ENCODE measurements at places on chromosomes 3 and 15. TPM values are rescaled to one million over a fixed set of nuclear protein-coding genes. Genes with fewer than 3 reads are reported as not detected.

The MELTF gene
- total RNA-seq: 3.0 TPM

DNA sequence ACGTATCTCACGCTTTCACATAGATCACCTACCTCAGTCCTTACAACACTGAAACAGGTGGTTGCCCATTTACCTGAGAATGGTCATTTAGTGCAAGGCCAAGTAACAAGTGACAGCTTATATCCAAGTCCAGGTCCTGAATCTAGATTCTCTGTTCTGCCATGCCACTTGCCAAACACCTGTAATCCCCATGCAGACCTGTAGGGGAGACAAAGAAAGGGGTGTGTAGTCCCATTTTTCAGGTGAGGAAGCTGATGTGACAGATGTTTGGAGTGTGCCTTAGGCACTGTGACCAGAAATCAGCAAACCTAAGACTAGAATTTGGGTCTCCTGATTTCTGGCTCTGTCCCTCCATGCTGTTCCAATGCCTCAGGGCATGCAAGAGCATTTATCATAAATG, 12.7 kb downstream of the ZNF35 start:
- no peaks in the 10 kb centered on the region for H3K4me1 ChIP-seq
- no peak overlapping the region for H3K4me3 ChIP-seq
- H3K27me3 ChIP-seq: no peaks in the 10 kb centered on the region
- peaks cover 27% of the 10 kb centered on the region for H3K36me3 ChIP-seq

- H3K4me1 ChIP-seq: peaks cover 7% of the 10 kb centered on the region
- DNase-seq: no peak
- H3K27me3 ChIP-seq: no peaks in the 10 kb centered on the region
- H3K27ac ChIP-seq: no peak overlapping the region
- H3K36me3 ChIP-seq: no peaks in the 10 kb centered on the region
Measured at GRCh38 chr3:131072845-131073244, 46.2 kb downstream of the NEK11 start.

- no peak overlapping the region for H3K27ac ChIP-seq
- H3K4me3 ChIP-seq: no peak overlapping the region
- no peaks in the 10 kb centered on the region for H3K4me1 ChIP-seq
- no peaks in the 10 kb centered on the region for H3K27me3 ChIP-seq
- no peak for DNase-seq
Measured at GRCh38 chr3:194565597-194566190, 67.5 kb downstream of the TMEM44 start.

DNA sequence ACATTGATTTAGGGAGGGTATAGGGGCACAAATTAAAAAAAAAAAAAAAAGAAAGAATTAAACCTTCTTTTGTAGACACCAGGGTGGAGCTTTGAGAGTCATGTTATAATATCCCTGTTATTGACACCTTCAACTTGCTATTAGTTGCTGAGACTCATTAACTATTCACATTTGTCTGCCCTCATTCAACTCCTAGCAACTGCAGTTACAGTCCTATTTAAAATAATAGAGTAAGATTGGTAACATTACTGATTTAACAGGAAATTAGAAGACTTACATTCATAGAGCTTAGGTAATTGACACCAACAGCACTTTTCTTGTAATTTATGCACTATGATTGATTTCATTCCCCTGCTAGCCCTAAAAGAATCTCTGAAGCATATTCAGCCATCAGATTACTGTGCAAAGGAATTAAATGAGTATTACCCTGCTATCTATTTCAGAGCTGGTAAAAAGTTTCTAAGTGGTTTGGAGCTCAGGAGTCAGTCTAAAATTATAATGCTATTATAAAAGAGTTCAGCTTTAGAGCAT, 148.8 kb upstream of the TBL1XR1 start:
- peaks cover 28% of the 10 kb centered on the region for H3K4me1 ChIP-seq
- no peaks in the 10 kb centered on the region for H3K27me3 ChIP-seq
- no peak for DNase-seq
- no peaks in the 10 kb centered on the region for H3K36me3 ChIP-seq
- peak overlapping the region; percentile 81 for H3K27ac ChIP-seq

The LYZL4 gene
- not detected for total RNA-seq

DNA sequence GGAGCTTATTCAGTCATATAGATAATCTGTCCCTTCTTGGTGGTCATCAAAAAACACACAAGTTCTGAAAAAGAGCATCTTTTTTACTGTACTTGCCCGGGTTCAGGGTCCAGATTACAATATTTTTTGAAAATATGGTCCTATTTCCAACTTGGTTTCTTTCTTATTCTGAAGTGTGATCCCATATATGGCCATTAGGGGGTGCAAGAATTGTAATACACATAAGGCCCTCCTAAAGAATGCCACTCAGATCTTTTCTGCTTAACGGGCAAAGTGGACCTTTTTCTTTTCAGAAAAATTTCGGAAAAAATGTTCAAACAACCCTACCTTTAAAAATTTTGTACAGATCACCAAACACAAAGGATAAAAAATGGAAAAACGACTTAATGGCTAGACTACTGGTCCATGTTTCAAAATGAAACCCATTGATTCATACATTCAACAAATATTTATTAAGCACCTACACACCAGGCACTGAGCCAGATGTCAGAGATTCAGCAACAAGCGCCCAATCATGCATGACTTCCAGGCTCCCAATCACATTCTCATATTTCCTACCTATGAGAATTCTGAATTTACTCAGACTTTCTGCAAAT, 102.0 kb upstream of the MYRIP start:
- DNase-seq: no peak
- no peaks in the 10 kb centered on the region for H3K27me3 ChIP-seq
- H3K27ac ChIP-seq: no peak overlapping the region
- H3K4me3 ChIP-seq: no peak overlapping the region

- peak overlapping the region; percentile 77 for H3K4me3 ChIP-seq
- peak; percentile 53 for DNase-seq
- peaks cover 13% of the 10 kb centered on the region for H3K4me1 ChIP-seq
- peak overlapping the region; percentile 88 for H3K27ac ChIP-seq
- H3K27me3 ChIP-seq: no peaks in the 10 kb centered on the region
Measured at GRCh38 chr3:184812662-184813042, 686 bp downstream of the VPS8 start.

- H3K27me3 ChIP-seq: no peaks in the 10 kb centered on the region
- H3K36me3 ChIP-seq: no peaks in the 10 kb centered on the region
- DNase-seq: no peak
- H3K27ac ChIP-seq: no peak overlapping the region
Measured at GRCh38 chr3:20912406-20912805, 726.4 kb upstream of the SGO1 start.

The MNS1 gene
- total RNA-seq: 1.9 TPM

GRCh38 chr3:119831022-119831421, 49.1 kb downstream of the NR1I2 start:
- H3K36me3 ChIP-seq: no peaks in the 10 kb centered on the region
- H3K27ac ChIP-seq: no peak overlapping the region
- H3K4me1 ChIP-seq: no peaks in the 10 kb centered on the region

DNA sequence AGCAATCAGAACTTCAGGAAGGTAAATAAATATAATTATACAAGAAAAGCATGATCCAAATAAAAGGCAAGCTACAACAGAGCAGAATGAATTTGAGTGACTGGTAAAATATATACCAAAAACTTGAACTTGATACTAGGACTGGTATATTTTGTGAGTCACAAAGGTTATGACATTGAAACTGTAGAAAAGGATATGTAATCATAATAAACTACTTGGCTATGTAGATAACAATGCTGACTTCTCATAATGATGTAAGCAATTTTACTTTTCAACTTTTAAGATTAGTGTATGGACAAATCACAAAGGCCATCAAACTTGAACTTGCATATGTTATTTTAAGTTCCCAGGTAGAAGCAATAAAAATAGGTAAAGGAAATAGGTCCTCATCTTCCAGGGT, 384.5 kb upstream of the NECTIN3 start:
- DNase-seq: no peak
- no peak overlapping the region for H3K4me3 ChIP-seq
- no peaks in the 10 kb centered on the region for H3K27me3 ChIP-seq
- no peaks in the 10 kb centered on the region for H3K36me3 ChIP-seq
- no peaks in the 10 kb centered on the region for H3K4me1 ChIP-seq
- H3K27ac ChIP-seq: no peak overlapping the region

DNA sequence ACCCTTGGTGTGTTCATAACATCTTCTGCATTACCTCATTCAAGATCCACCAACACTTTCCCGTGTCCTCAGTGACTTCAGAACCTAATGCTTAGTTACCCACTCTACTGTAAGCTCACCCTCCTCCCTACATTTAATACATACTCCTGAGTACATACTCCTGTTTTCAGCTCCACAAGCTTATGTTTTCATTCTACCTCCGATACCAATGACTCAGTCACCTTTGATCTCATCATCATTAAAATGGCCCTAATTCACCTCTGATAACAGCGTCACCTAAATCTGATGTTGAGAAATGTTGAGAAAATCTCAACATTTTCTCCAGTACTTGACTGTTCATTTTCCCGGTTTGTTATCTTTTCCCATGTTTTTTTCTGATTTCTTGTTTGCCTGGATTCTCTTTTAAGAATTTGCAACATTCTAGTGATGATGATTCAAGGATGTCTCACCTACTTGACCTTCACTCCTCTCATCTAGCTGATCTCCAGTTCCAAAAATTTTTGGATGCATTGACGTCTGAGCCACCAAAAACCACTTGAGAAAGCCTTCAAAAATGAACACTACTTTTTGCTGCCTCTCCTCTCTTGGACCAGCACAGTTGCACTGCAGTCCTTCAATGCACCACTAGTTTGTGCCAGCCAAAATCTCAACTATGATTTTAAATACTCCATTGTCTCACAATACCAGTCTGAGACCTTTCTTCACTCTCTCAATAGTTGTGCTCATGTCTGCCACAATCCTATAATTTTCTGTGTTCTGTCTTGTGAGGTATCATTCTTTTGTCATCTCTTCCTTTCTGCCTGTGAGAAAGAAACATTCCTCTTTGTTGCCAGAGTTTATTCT, 220.7 kb upstream of the SEMA6D start:
- DNase-seq: no peak
- no peaks in the 10 kb centered on the region for H3K4me1 ChIP-seq
- no peaks in the 10 kb centered on the region for H3K36me3 ChIP-seq

- H3K27ac ChIP-seq: no peak overlapping the region
- DNase-seq: no peak
- H3K36me3 ChIP-seq: no peaks in the 10 kb centered on the region
- H3K4me3 ChIP-seq: no peak overlapping the region
Measured at GRCh38 chr15:38721568-38721945, 156.9 kb upstream of the RASGRP1 start.

The ALDH1A3 gene
- 30.5 TPM for total RNA-seq

Data from upper lobe of left lung (tissue), 6 donors.